Right atrium auricular region (tissue), 2 donors: ENCODE measurements at places on chromosomes 16 and 17. TPM values are rescaled to one million over a fixed set of nuclear protein-coding genes. Genes with fewer than 3 reads are reported as not detected.
A peak's percentile ranks its signal among the peaks of the same experiment; 100 is the strongest.

Gene OR1A1
- not detected for total RNA-seq

Gene CD19
- not detected for total RNA-seq

Gene KRTAP3-1
- total RNA-seq = not detected

Gene KRT28
- not detected for total RNA-seq

Gene INCA1
- total RNA-seq = 1.7 TPM

Gene ITGAL
- total RNA-seq = 2.0 TPM

Gene HOXB9
- not detected for total RNA-seq

Gene ABCA10
- total RNA-seq = 2.1 TPM

Gene RECQL5
- 6.2 TPM for total RNA-seq

Gene RRN3
- total RNA-seq = 16.9 TPM

GRCh38 chr17:28928061-28928460 lies 23.3 kb downstream of the PHF12 start:
- H3K27me3 ChIP-seq = no peaks in the 10 kb centered on the region
- no peak overlapping the region for H3K4me3 ChIP-seq
- DNase-seq = no peak
- H3K27ac ChIP-seq = no peak overlapping the region

GRCh38 chr17:78935419-78936323 lies 10.5 kb upstream of the TIMP2 start:
- peak; percentile 94 for DNase-seq
- H3K4me1 ChIP-seq = peaks cover 44% of the 10 kb centered on the region
- peak overlapping the region; percentile 82 for H3K27ac ChIP-seq
- H3K36me3 ChIP-seq = no peaks in the 10 kb centered on the region

DNA sequence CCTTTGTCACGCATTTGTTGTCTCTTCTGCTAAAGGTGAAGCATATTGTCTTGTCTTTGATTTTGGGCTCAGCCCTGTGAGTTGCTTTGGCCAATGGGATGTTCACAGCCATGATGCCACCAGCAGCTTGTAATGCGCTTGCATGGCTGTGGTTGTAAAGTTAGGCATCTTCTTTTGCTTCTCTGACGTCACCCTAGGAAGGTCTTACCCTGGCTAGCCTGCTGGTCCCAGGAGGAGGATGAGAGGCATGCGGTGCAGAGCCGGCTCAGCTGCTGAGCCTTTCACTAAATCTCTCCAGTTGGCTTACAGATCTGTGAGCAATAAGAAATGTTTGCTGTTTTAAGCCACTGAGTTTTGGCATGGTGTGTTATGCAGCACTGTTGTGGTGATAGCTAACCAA lies 40.8 kb downstream of the IRX6 start:
- peaks cover 6% of the 10 kb centered on the region for H3K4me1 ChIP-seq
- no peaks in the 10 kb centered on the region for H3K27me3 ChIP-seq
- no peaks in the 10 kb centered on the region for H3K36me3 ChIP-seq
- no peak overlapping the region for H3K4me3 ChIP-seq
- no peak overlapping the region for H3K27ac ChIP-seq

- H3K4me3 ChIP-seq = no peak overlapping the region
- no peaks in the 10 kb centered on the region for H3K27me3 ChIP-seq
- H3K27ac ChIP-seq = peak overlapping the region; percentile 27
- DNase-seq = no peak
- H3K36me3 ChIP-seq = peaks cover 63% of the 10 kb centered on the region
Measured at GRCh38 chr17:21001111-21001812, 41.5 kb downstream of the USP22 start.

DNA sequence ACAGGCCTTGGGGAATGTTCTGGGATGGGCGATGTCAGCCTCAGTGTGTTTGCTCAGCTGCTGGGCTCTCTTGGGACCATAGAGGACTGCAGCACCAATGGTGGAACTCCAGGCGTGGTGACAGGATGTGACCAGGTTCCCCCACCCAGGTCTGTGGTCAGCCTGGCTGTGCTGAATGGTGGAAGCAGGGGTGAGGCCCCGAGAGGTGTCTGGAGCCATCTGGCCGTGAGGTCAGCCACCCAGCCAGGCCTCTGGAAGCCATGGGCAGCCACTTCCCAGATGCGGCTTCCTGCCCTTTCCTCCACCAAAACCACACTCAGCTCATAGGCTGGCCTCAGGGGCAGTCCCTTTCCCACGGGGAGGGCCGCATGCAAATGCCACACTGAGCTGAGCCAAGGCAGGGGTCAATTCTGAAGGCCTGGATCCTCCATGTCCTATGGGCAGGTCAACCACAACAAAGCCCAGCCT lies 7.8 kb upstream of the MAPK7 start:
- peaks cover 22% of the 10 kb centered on the region for H3K4me1 ChIP-seq
- no peak overlapping the region for H3K4me3 ChIP-seq
- DNase-seq = no peak
- H3K27me3 ChIP-seq = no peaks in the 10 kb centered on the region
- no peaks in the 10 kb centered on the region for H3K36me3 ChIP-seq

GRCh38 chr16:9528511-9529079 lies 437.2 kb downstream of the HAPSTR1 start:
- H3K27me3 ChIP-seq = no peaks in the 10 kb centered on the region
- no peak for DNase-seq
- H3K4me1 ChIP-seq = no peaks in the 10 kb centered on the region
- H3K27ac ChIP-seq = no peak overlapping the region

GRCh38 chr17:47246120-47246519 lies 7.5 kb upstream of the ITGB3 start:
- no peak overlapping the region for H3K4me3 ChIP-seq
- no peak overlapping the region for H3K27ac ChIP-seq
- peaks cover 17% of the 10 kb centered on the region for H3K36me3 ChIP-seq
- no peaks in the 10 kb centered on the region for H3K27me3 ChIP-seq

- peak; percentile 67 for DNase-seq
- H3K27me3 ChIP-seq = no peaks in the 10 kb centered on the region
- peaks cover 12% of the 10 kb centered on the region for H3K36me3 ChIP-seq
- no peak overlapping the region for H3K4me3 ChIP-seq
- H3K27ac ChIP-seq = peak overlapping the region; percentile 29
Measured at GRCh38 chr17:59093702-59094231, 12.9 kb downstream of the TRIM37 start.

GRCh38 chr16:16025214-16025968 lies 76.0 kb downstream of the ABCC1 start:
- peak overlapping the region; percentile 48 for H3K27ac ChIP-seq
- peak; percentile 65 for DNase-seq
- no peaks in the 10 kb centered on the region for H3K36me3 ChIP-seq
- no peak overlapping the region for H3K4me3 ChIP-seq
- no peaks in the 10 kb centered on the region for H3K27me3 ChIP-seq

- H3K27me3 ChIP-seq = no peaks in the 10 kb centered on the region
- no peak overlapping the region for H3K4me3 ChIP-seq
- no peaks in the 10 kb centered on the region for H3K4me1 ChIP-seq
- no peaks in the 10 kb centered on the region for H3K36me3 ChIP-seq
- H3K27ac ChIP-seq = no peak overlapping the region
Measured at GRCh38 chr17:77505181-77505639, 364.4 kb downstream of the SEC14L1 start.

GRCh38 chr16:19431636-19432340 lies 14.1 kb downstream of the TMC5 start:
- no peak for DNase-seq
- no peak overlapping the region for H3K4me3 ChIP-seq
- no peaks in the 10 kb centered on the region for H3K36me3 ChIP-seq
- H3K4me1 ChIP-seq = no peaks in the 10 kb centered on the region
- H3K27ac ChIP-seq = no peak overlapping the region
- H3K27me3 ChIP-seq = no peaks in the 10 kb centered on the region

GRCh38 chr17:16878606-16879005 lies 93.3 kb downstream of the TNFRSF13B start:
- H3K4me3 ChIP-seq = no peak overlapping the region
- no peaks in the 10 kb centered on the region for H3K4me1 ChIP-seq
- H3K36me3 ChIP-seq = no peaks in the 10 kb centered on the region
- peak; percentile 30 for DNase-seq

- no peaks in the 10 kb centered on the region for H3K36me3 ChIP-seq
- H3K27ac ChIP-seq = no peak overlapping the region
- no peaks in the 10 kb centered on the region for H3K4me1 ChIP-seq
- H3K27me3 ChIP-seq = no peaks in the 10 kb centered on the region
Measured at GRCh38 chr16:30636599-30636998, 14.2 kb upstream of the PRR14 start.

DNA sequence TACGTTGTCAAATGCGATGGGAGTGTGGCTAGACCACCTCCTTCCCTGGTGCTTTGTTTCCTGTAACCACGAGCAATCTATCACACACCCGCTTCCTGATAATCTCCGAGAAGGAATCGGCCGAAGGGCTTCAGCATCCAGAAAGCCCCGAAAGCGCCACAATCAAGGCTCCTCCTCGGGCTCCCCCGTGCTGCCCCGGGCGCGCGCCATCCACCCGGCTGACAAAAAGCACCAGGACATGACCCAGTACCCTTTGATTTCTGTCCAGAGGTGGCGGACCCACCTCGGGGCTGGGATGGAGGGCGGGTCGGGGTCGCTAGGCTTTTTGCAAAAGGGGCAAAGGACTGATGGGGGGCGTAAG lies 743 bp upstream of the ARMC7 start:
- no peak for DNase-seq
- peak overlapping the region; percentile 84 for H3K4me3 ChIP-seq
- H3K27ac ChIP-seq = no peak overlapping the region

- DNase-seq = no peak
- H3K36me3 ChIP-seq = peaks cover 8% of the 10 kb centered on the region
- no peak overlapping the region for H3K27ac ChIP-seq
- H3K27me3 ChIP-seq = no peaks in the 10 kb centered on the region
- no peaks in the 10 kb centered on the region for H3K4me1 ChIP-seq
- H3K4me3 ChIP-seq = no peak overlapping the region
Measured at GRCh38 chr17:46092991-46093390, 93.9 kb downstream of the STH start.

DNA sequence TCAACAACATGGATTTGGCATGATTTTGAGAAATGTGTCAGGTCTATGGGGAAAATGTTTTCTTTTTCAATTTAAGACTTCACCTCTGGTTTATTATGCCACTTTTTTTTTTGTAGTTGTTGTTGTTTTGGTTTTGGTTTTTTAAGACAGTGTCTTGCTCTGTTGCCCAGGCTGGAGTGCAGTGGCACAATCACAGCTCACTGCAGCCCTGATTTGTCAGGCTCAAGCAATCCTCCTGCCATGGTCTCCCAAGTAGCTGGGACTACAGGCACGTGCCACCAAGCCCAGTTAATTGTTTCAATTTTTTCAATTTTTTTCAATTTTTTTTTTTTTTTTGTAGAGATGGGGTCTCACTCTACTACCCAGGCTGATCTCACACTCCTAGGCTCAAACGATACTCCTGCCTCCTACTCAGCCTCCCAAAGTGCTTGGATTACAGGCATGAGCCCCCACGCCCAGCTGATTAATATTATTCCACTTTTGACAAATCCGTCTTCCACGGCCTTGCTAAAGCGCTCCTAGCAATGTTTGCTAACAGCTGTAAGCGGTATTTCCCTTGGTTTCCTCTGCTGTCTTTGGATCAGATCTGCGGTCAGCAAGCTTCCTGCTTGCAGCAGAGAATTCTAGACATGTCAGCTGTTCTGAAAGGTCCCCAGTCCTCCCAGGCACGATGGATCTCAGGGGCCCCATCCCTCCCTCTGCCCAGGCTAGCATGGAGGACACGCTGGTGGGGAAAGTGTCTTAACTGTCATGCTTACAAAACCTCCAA lies 7.0 kb upstream of the MILR1 start:
- no peaks in the 10 kb centered on the region for H3K36me3 ChIP-seq
- no peak for DNase-seq
- H3K4me3 ChIP-seq = no peak overlapping the region
- peak overlapping the region; percentile 31 for H3K27ac ChIP-seq
- H3K27me3 ChIP-seq = no peaks in the 10 kb centered on the region

DNA sequence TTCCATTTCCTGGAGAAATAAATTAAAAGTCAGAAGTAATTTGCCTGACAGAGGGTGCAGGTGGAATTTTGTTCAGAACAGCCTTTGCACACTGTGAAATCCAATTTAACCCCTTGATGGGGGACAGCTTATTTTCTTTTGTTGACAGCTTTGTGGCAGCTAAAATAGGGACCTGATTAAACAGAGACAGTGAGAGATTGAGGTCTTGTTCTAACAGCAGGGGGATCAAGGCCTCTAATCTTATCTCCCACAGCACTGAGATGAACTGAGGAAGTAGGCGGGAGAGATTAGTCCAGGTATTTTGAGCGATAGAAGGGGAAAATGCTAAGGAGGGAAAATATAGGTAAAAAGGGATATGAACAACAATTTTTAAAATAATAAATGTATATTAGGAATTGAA lies 1491.4 kb upstream of the GOT2 start:
- no peak for DNase-seq
- no peak overlapping the region for H3K27ac ChIP-seq
- no peaks in the 10 kb centered on the region for H3K27me3 ChIP-seq
- no peaks in the 10 kb centered on the region for H3K36me3 ChIP-seq

GRCh38 chr17:63714550-63715277 lies 14.8 kb upstream of the LIMD2 start:
- peaks cover 24% of the 10 kb centered on the region for H3K36me3 ChIP-seq
- no peak for DNase-seq
- H3K27me3 ChIP-seq = no peaks in the 10 kb centered on the region
- H3K27ac ChIP-seq = peak overlapping the region; percentile 50
- no peak overlapping the region for H3K4me3 ChIP-seq
